ENCODE measurements at places on chromosomes 16 and 17.

- no peak for DNase-seq
Measured at GRCh38 chr17:72634621-72635020, 457.9 kb downstream of the SLC39A11 start.

GRCh38 chr17:39601758-39602532 is 5.8 kb downstream of the NEUROD2 start:
- DNase-seq = no peak

GRCh38 chr17:13568582-13569397 is 32.9 kb downstream of the HS3ST3A1 start:
- no peak for DNase-seq

DNA sequence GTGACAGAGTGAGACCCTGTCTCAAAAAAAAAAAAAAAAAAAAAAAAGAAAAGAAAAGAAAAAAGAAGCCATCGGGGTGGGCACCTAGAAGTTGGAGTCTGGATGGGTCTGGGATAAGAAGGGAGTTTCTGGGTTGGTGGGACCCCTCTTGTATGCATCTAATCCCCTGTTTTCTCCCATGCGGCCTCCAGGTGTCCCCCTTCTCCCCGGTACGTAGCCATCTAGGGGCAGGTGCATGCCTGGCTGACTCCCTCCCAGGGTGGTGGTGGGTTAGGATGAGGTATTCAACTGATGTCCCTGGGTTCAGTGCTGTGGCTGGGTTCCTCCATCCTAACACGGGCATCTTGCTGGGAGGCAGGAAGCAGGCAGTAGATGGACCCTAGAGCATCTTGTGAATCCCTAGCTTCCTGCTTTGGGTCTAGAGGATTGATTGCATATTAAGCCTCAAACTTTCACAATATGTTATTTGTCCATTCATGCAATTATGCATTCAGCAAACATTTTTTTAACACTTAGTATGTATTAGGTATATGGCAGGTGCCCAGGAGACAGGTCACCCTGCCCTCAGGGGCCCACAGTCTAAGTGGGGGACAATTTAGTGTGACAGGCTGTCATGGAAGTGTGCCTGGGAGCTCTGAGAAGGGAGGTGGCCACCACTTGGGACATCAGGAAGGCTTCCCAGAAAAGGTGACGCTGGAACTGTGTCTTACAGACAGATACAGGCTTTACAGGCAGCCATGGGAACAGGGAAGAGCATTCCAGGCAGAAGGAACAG is 13.1 kb downstream of the FMNL1 start:
- DNase-seq = no peak

- DNase-seq = no peak
Measured at GRCh38 chr17:57572062-57572461, 173.0 kb downstream of the CCDC182 start.

GRCh38 chr16:22369221-22369811 is 5.1 kb downstream of the CDR2 start:
- DNase-seq = no peak

- peak; percentile 21 for DNase-seq
Measured at GRCh38 chr17:70144260-70144846, 25.0 kb upstream of the KCNJ2 start.

GRCh38 chr17:76957678-76958464 is 89.7 kb downstream of the MGAT5B start:
- DNase-seq = no peak

DNA sequence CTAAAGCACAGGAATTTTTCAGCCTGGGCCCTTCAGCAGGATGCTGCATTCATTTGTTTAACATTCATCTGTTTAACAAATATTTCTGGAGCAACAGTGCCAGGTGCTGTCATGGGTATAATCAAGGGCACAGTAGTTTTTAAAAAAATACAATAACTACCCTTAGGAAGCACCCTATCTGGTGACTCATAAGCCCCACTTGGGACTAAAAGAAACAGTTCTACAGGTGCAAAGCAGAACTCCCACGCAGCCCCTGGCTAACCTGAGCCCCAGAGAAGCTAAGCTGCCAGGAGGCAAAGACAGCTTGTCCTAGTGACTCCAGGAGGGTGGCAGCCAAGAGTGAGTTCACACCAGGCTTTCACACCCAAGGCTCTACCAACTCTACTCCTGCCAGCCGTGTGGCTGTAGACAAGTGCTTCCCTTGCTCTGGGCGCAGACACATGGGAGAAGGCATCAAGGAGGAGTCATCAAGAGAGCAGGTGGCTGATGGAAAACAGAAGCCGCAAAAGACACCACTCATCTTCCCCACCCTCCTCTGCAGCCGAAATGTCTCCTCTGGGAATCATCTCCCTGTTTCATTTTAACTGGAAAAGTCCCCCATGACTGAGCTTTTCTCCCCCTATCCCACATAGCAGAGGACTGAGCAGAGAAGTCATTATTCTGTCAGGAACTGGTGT is 14.4 kb downstream of the CUEDC1 start:
- no peak for DNase-seq

GRCh38 chr17:6507535-6507934 is 48.8 kb downstream of the PITPNM3 start:
- DNase-seq = peak; percentile 52

GRCh38 chr17:64449545-64449944 is 630 bp downstream of the MILR1 start:
- no peak for DNase-seq

Data from SW 1271 (cell line).